GM12892 (cell line): ENCODE measurements at places on chromosomes 12 and 14.

- DNase-seq = no peak
These were observed 54.5 kb upstream of the ALG10 start for GRCh38 chr12:33967760-33968159.

GRCh38 chr12:132886529-132887477 is 602 bp downstream of the CHFR start:
- DNase-seq = peak; percentile 40

- peak; percentile 3 for DNase-seq
These were observed 221.5 kb upstream of the HMGA2 start for GRCh38 chr12:65602610-65603295.

DNA sequence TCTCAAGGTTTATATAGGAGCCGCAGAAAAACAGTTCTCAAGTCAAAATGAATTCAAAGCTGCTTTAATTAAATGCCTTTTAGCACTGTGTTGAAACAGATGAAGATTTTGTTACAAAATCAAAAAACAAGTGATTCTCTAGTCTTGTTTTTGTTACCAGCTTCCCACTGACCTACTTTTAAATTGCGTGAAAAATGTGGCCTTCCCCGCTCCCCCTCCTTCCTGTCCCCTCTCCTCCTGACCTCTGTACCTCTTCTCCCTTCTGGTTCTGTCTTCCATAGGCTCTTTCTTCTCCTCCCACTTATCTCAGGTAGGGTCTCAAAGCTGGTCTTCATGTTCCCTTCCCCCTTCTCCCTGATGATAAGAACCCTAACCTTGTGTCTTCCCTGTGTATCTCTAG is 90.0 kb upstream of the MDM1 start:
- no peak for DNase-seq

- DNase-seq = no peak
These were observed 175.2 kb downstream of the PAWR start for GRCh38 chr12:79515530-79515935.

DNA sequence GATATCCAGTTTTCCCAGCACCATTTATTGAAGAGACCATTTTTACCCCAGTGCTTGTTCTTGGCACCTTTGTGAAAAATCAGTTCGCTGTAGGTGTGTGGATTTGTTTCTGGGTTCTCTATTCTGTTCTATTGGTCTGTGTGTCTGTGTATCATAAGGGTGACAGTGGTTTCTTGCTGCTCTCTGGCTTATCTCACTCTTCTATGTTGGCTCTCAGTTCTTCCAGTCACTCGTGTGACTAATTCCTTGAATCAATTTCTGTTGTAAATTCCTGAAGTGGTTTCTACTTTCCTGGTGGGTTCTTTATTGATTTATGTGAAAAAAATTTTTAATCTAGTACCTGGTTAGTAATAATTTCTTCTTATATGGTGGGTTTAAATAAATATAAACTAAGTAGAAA is 58.3 kb downstream of the OTOGL start:
- no peak for DNase-seq

DNA sequence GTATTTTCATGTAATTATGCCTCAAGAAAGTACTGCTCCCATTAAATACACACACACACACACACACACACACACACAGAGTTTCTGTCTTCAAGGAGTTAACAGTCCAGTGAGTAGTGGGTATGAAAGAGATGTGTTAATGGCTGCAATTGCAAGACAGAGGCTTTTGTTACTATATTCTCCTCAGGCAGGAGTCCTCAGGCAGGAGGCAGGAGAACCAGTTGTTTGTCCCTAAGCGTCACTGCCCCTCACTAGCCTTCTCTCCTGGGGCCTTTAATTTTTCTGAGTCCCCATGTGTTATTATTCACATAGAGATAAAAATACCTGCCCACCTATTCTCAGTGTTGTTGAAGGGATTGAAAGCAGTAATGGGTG is 31.2 kb downstream of the DAD1 start:
- DNase-seq = no peak
